ENCODE measurements at places on chromosomes 5 and 9.

GRCh38 chr9:135561391-135562234 lies at the start of gene PAEP:
TSS of gene PAEP (plus strand) at chr9:135561756.
- no peak for DNase-seq

DNA sequence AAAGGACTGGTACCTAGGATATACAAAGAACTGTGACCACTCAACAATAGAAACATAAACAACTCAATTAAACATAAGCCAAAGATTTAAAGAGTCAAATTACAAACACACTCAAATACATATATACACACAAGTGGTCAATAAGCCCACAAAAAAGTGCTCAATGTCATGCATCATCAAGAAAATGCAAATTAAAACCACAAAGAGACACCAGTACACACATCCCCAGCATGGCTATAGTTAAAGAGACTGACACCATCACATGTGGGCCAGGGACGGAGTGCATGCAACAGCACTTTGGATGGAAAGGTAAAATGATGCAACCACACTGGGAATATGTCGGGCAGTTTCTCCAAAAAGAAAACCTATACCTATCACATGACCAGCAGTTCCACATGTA lies 89.7 kb downstream of the CAAP1 start:
- no peak for DNase-seq

DNA sequence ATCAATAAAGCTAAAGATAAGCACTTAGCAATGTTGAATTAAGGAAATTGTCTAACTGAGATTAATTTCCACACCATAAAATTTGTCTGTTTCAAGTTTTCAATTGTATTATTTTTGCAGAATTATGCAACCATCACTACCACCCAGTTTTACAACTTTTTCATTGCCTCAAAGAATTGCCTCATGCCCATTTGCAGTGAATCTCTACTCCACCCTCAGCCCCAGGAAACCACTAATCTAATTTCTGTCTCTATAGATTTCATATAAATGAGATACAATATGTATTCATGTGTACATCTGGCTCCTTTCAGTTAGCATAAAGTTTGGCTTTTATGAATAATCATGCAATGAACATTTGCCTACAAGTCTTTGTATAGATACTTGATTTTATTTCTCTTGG lies 72.9 kb downstream of the PTCD2 start:
- DNase-seq: no peak

DNA sequence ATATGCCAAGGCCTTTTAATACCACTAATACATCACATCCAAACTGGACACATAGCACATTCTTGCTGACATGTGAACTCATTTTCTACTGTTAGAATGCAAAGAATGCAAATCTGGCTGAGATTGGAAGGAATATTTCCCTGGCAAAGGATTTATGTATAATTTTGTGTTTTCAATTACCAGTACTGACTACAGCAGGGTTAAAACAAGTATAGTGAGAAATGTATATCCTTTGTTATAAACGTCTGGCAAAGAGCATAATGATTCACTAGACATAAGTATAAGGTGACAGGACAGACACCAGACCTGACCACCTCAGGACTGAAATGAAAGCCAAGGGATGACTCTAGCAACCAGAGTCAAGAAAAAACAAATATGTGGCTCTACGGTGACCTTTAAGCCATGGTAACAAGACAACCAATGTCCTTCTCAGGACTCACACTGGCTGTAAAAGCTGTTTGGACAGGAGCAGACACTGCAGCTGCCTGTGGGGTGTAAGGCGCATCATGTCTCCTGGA lies 95.0 kb downstream of the MRPS27 start:
- DNase-seq: no peak

DNA sequence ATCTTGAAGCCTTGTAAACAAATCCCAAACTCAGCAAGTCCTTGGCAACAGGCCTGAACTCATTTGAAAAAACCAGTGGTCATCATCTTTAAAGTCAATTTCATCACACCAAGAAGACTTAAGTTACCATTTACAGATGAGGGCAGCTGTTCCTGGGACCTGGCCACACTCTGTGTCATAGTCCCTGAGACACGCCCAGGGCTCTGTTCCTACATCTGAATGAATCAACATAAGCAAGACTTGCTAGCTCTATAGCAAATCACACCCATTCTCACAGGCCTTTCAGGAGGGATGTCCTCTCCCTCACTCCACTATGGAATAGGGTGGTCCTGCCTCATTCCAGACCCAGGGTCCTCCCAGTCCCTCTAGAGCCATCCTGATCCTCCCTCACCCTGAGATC lies 142.8 kb downstream of the NSG2 start:
- DNase-seq: no peak

DNA sequence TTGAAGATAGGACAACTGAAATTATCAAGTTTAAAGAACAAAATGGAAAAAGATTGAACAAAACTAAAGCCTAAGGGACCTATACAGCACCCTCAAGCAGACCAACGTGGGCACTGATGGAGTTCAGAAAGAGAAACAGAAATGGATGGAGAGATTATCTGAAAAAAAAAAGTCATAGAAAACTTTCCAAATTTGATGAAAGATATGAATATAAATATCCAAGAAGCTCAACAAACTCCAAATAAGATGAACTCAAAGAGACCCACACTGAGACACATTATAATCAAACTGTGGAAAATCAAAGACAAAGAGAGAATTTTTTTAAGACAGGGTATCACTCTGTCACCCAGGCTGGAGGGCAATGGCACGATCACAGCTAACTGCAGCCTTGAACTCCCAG lies 128.6 kb upstream of the PUM3 start:
- no peak for DNase-seq

DNA sequence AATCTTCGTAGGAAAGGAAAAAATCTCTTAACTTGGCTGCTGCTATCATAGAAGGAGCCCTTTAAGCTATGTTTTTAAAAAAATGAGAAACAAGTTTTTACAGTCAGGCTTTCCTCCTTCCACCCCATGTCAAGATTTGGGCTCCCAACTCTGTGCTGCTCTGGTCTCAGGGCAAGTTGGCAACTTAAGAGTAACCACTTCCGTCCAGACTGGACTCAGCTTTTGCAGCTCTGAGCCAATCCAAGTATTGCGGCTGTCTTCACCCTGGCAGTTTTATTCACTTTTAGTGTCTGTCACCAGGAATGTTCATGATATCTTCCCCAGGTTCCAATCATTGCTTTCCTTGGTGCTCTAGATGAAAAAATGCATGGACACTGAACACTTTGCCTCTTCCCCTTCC lies 115.9 kb upstream of the GAS1 start:
- DNase-seq: no peak

DNA sequence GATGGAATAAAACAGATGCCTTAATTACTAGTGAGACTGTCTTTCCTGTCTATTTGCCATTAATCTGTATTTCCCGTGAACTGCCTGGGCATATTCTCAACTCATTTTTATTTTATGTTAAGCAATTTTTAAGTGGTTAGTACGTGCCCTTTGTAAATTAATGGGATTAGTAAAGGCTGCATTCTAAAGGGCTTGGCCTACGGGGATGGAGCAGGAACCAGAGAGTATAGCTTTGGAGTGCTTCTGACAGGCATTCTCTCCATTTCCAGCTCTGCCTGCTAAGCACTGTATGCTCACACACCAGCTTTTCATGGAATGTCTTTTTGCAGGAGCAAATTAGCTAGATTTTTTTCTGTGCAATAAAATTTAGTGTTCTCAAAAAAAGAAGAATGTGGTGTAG lies 241.2 kb downstream of the MCTP1 start:
- DNase-seq: no peak

DNA sequence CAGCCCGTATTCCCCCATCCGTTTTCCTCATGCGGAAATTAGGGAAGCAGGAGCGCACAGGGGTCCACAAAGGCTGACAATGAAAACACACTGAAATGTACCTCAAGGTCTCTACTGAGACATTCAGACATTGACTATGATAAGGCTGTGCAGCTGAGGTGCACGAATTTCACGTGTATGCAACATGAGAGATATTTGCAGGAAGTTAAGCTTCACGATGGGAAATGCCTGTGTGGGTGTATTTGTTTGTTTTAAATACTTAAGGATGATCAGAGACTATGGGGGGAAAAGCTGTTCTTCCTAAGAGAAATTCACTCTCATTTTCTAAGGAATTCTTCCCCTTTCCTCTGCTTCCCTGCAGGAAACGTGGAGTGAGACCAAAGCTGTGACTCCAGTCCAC lies 2.6 kb upstream of the SPATA31E1 start:
- no peak for DNase-seq

DNA sequence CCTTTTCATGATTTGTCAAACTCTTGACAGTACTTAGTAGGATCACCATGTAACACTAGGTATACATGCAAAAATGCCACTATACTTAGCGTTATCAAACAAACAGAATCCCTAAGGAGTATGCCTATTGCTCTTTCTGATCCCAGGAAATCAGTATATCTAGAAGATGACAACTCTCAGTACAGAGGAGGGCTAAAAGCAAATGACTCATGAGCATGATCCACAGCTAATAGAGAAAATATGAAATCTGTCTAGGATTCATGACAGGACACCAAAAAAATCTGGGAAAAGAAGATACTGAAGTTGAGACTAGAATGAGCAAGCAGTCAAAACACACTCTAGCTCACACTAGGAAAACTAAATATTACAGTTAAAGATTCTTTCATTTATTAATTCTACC lies 89.2 kb downstream of the RAPGEF6 start:
- DNase-seq: no peak

GRCh38 chr5:172494630-172495505 lies 40.5 kb upstream of the SH3PXD2B start:
- DNase-seq: no peak

DNA sequence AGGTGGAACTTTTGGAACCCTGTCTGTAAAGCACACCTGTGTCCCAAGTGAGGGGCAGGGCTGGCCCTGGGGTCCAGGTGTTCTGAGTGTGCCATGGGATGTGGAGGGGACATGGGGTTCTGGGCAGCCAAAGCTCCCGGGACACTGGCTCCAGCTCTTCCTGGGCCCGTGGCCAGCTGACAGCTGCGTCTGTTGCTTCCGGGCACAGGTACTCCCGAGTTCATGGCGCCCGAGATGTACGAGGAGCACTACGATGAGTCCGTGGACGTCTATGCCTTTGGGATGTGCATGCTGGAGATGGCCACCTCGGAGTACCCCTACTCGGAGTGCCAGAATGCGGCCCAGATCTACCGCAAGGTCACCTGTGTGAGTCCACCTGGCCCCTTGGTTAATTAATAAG lies 50.7 kb downstream of the WNK2 start:
- DNase-seq: no peak

All from stimulated activated CD4-positive, alpha-beta T cell treated with anti-CD3 and anti-CD28 coated beads, Interleukin-1b, Interleukin-23, amount 100 ng/mL, for 1 hour (primary cell).